ENCODE measurements at places on chromosomes 4 and X.
A peak's percentile ranks its signal among the peaks of the same experiment; 100 is the strongest.

- DNase-seq, result peak; percentile 52
These were observed 4.8 kb downstream of the SH3BP2 start for GRCh38 chr4:2797545-2798305.

- no peak for DNase-seq
These were observed 993 bp upstream of the CTAG2 start for GRCh38 chrX:154654372-154654771.

DNA sequence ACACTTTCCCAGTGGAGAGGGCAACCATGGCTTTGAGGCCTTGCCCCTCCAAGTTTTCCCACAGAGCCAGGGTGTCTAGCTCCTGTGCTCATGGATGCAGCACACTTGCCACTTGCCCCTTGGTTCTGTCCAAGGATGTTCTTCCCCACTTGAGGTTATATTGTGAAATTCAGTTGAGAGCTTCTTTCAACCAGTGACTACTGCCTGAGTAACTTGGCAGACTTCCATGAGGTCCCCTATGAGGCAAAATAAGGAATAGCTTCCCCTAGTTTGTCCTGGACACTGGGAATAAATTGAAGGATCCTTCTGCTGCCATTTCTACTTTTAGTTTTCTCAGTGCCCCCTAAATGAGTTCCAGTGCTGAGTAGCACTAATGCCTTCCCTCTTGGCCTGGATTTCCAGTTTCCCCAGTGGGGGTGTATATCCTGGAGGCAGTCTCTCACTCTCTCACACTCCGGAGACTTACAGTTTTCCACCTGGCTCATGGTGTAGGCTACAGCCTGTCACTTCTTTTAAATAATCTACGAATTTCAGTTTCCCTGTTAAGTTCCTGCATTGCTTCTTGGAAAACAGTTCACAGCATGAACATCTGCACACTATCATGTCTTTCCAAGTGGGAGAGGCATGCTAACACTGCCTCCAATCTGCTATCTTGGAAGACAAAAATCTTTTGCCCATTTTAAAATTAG is 36.4 kb upstream of the ADH4 start:
- no peak for DNase-seq

GRCh38 chr4:110130576-110131358 is 67.6 kb downstream of the ELOVL6 start:
- DNase-seq, result no peak

GRCh38 chr4:4170596-4171150 is 56.1 kb downstream of the OTOP1 start:
- DNase-seq, result no peak

GRCh38 chr4:177385576-177386277 is 56.5 kb downstream of the AGA start:
- DNase-seq, result no peak

- DNase-seq, result no peak
These were observed 37.9 kb downstream of the SGMS2 start for GRCh38 chr4:107862658-107863057.

GRCh38 chr4:11218692-11219091 is 210.0 kb downstream of the HS3ST1 start:
- no peak for DNase-seq

DNA sequence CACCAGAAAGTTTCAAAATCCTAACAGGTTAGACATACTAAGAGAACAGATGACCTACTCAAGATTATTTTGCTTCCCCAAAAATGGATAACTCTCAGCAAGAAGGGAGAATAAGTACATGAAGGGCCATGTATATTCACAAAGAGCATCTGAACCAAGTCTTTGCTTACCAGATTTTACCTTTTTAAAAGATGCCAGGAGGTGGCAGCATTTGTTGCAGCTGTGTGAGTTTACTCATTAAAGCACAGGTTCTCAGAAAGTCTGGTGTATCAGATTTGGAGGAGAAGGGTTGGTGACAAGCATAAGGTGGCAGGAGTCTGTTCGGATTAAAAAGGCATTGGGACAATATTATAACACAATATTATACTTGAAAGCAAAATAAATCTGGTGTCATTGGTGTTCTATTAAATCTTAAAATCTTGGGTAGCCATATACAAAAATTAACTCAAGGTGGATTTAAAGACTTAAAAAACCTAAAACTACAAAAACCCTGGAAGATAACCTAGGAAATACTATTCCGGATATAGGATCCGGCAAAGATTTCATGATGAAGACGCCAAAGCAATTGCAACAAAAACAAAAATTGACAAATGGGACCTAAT is 51.3 kb upstream of the NFKB1 start:
- no peak for DNase-seq

GRCh38 chr4:140268186-140268841 is 105.1 kb upstream of the SCOC start:
- no peak for DNase-seq

DNA sequence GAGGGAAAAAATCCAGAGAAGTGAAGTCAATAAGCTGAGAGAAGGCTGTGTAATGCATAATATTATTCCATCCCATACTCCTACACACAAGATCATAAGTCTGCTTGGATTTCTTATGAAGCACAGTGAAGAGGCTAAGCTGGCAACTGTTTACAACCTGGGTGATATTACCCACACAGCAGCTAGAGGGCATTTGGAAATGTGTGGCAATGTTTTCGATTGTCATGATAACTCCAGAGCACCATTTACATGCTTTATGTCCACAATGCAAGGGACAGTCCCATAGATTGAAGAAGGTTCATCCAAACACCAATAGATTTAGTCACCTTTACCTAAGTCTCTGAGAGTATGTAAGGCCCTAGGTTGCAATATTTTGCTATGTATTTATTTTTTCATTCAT is 412.2 kb downstream of the PPP3CA start:
- DNase-seq, result no peak

DNA sequence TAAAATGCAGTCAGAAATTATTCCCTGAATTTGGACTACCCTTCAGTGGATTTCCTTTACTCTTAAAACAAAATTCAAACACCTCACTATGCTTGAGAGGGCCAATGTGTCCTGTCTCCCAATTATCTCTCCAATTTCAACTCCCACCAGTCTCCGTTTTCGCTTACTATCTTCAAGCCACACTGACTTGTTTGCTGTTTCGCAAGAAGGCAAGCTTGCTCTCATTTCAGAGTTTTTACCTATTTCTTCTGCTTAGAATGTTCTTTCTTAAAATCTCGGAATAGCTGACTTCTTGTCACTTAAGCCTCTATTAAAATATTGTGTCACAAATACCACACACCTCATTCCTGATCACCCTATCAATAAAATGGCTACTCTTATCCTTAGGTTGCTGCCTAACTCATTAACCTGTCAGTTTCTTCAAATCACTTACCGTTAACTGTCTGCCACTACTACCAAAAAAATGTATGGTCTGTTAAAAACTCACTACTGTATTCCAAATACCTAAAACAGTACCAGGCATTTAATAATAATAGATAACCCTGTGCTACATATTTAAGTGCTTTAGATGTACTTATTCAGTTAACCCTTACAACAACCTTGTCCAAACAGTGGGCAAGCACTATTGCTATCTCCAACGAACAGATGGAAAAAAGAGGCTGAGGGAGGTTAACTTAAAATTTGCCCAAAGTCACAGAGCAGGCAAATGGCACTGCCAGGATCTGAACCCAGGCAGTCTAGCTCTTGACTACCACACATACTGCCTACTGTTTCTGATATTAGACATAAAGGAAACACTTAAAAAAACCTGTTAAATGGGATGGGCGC is 2.9 kb downstream of the UBA6 start:
- DNase-seq, result no peak

DNA sequence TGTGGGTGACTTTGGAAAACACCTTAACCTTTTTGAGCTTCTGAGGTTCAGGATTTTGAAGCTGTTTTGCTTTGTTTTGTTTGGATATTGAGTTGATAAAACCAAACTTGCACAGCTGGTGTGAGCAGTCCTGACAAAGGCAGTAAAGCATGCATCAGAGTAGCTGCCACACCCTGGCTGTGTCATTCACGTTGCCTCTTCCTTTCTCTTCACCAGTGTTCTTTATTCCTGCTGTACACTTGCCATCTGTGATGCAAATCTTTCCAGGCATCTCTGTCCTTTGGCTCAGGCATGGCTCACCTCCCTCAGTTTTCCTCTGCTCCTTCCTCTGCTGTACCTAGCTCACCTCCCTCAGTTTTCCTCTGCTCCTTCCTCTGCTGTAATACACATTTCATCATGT is 1850.2 kb upstream of the AGA start:
- DNase-seq, result no peak

GRCh38 chrX:9832811-9833210 is 46.6 kb downstream of the SHROOM2 start:
- DNase-seq, result no peak

Measured in psoas muscle (tissue), 8 donors.